ENCODE measurements at places on chromosomes 4 and X.

- no peak for DNase-seq
These were observed 146.1 kb downstream of the SHOX start for GRCh38 chrX:776529-777230.

GRCh38 chrX:116417968-116418367 lies 18.4 kb upstream of the SLC6A14 start:
- no peak for DNase-seq

DNA sequence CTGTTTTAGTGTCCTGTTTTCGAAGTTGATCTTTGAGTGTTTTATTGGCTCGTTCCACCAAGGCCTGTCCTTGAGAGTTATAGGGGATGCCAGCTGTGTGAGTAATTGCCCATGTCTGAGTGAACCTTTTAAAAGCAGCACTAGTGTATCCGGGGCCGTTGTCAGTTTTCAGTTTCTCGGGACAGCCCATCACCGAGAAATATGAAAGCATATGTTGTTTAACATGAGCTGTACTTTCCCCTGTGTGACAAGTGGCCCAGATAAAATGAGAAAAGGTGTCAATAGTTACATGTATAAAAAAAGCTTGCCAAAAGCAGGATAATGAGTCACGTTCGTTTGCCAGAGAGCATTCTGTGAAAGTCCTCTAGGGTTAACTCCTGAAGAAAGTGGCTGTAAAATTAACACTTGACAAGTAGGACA lies 48.6 kb upstream of the RASSF6 start:
- DNase-seq = no peak

GRCh38 chr4:107255596-107255995 lies 219.5 kb upstream of the DKK2 start:
- no peak for DNase-seq

GRCh38 chr4:518569-519083 lies 19.6 kb downstream of the PIGG start:
- DNase-seq = no peak

- no peak for DNase-seq
These were observed 40.6 kb downstream of the ARHGAP10 start for GRCh38 chr4:147772459-147772969.
